ENCODE measurements at places on chromosomes 12 and 14.
A peak's percentile ranks its signal among the peaks of the same experiment; 100 is the strongest.

- no peak for DNase-seq
These were observed 166.1 kb downstream of the ADCK1 start for GRCh38 chr14:77965919-77966435.

GRCh38 chr12:128823916-128824839 lies at the start of gene SLC15A4:
TSS of gene SLC15A4 (minus strand) at chr12:128823958. CDS start at chr12:128823943, 15 bp downstream.
- DNase-seq = peak; percentile 84

- no peak for DNase-seq
These were observed 12.3 kb downstream of the CLEC2B start for GRCh38 chr12:9856894-9857293.

- DNase-seq = no peak
These were observed 213.1 kb upstream of the FLRT2 start for GRCh38 chr14:85316701-85317410.

GRCh38 chr12:45439039-45439438 lies 223.1 kb downstream of the ANO6 start:
- DNase-seq = no peak

- no peak for DNase-seq
These were observed 1.1 kb downstream of the RHNO1 start for GRCh38 chr12:2877953-2878732.

DNA sequence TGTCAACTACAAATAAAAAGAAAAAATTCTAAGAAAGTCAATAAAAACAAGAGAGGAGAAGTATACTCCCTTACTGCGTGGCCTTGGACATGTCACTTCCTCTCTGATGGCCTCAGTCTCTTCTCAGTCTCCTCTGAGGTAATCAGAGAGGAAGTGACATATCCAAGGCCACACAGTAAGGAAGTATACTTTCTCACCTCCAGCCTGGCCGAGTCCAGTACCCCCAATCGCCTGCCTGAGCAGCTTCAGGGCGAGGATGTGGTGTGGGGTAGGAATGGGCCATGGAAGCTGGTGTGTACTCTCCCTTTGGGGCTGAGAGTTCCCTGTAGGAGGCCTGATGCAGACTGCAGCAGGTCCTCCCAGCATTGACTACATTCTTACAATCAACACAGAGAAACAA lies 15.8 kb downstream of the VDR start:
- DNase-seq = no peak

- no peak for DNase-seq
These were observed 146.4 kb downstream of the TMX1 start for GRCh38 chr14:51386411-51386810.

DNA sequence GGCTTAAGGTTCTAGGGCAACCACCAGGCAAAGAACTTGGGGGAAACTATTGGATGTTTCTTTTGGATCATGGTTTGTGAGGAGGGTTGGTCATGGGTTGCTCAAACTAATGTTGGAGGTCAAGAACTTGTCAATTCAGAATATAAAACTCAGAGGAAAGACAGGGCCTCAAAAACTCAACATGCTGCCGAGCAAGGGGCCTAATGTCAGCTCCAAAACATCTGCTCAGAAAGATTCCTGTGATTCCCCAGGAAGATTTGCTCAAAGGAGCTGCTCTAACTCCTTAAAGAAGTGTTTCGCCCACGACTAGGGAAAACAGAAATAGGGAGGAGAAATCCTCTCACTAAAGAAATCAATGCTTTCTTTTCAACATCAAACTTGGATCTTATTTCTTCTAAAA lies 3.7 kb upstream of the IGF1 start:
- no peak for DNase-seq

DNA sequence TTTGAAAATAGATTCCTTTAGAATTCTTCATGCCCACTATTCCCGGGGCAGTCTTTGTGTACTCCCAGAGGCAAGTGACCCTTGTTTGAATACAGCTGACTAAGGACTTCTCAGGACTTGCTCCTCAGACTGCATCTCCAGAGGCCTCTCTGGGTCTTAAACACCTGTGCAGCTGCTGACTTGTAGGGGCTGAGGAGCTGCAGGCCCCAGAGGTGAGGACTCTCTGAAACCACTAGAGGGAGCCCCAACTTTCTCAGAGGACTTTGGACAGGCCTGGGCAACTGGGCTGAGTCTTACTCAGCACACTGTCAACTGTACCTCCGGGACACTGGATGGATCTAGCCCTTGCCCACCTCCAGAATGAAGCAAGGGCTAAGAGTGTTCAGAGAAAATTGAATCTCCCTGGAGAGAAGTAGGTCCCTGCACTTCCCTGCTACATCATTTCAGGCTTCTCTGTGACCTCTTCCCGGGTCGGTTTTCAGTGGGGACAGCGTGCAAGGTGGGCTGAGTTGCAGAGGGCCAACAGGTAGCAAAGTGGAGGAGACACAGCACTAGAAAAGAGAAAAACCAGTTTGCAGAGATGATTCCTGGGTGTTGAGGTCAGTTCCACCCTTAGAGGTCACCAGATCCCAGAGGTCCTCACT lies 164.6 kb downstream of the TMEM117 start:
- DNase-seq = no peak

DNA sequence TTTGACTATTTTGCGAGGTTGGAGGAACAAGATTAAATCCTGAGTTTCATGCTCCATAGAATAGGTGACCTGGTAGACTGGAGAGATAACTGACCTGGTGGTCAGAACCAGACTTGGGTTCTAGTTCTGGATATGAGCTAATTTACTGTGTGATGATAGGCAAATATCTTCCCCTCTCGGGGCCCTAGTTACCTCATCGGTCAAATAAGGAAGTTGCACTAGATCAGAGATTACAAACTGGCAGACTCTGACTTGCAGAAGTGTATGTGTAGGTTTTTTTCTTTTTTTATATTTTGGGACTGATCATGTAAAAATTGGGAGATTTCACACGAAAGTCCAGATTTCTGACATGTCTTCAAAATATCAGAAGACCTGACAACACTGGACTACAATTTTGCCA lies 37.0 kb downstream of the RPH3A start:
- DNase-seq = no peak

GRCh38 chr12:88743946-88744685 lies 163.8 kb upstream of the KITLG start:
- DNase-seq = no peak
